Activated naive CD8-positive, alpha-beta T cell treated with anti-CD3 and anti-CD28 coated beads, Interleukin-2, amount 50 U/mL, for 24 hours (primary cell): ENCODE measurements at places on chromosomes 1 and 21.
A peak's percentile ranks its signal among the peaks of the same experiment; 100 is the strongest.

DNA sequence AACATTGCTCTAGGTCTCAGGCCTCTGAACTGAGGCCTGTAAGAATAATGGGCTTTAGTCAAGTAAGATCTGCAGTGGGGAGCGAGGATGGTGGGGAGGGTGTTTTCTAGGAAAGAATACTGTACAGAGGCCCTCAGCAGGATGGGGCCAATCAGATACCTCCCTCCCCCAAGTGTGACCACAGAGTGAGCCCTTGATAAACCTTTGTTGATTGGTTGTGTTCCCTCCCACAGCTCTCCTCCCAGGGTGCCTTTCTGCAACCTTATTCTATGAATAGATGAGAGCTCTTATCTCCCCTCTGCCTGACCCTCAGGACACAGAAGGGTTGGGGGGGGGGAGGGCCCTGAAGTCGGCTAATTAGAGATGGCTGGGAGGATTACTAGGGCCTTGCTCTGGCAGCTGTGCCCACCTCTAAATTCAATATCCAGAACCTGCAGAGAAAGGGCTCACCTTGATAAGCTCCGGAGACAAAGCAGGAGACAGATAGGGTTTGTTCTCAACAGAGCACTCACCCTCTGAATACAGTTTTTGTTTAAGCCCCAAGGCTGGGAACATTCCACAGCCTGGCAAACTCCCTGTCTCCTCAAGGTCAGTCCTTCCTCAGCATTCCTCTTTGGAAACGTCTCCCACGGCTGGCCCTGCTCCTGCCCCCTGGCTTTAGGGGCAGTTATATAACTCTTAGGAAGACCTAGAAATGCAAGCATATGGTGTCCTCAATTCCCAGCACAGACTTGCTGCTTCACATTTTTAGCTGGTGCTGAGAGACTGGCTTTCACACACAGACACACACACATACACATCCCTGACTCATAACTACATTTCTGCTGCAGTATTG is 42.9 kb downstream of the ATP1A1 start:
- no peak for DNase-seq

GRCh38 chr1:214551436-214552173 is at the start of gene PTPN14:
TSS of gene PTPN14 (minus strand) at chr1:214551602. CDS start at chr1:214464803, 86,799 bp downstream.
- peak; percentile 7 for DNase-seq

DNA sequence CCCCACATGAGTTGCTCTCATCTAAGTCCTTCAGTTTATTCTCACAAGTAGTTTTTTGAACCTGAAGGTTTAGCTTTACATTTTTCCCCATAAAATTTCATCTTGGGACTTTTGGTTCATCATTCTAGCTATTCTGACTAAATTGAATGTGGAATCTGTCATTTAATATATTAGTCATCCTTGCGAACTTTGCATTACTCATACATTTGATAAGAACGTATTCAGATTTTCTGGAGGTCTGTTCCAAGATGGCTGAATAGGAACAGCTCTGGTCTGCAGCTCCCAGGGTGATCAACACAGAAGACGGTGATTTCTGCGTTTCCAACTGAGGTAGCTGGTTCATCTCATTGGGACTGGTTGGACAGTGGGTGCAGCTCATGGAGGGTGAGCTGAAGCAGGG is 59.8 kb upstream of the CSF1 start:
- no peak for DNase-seq

DNA sequence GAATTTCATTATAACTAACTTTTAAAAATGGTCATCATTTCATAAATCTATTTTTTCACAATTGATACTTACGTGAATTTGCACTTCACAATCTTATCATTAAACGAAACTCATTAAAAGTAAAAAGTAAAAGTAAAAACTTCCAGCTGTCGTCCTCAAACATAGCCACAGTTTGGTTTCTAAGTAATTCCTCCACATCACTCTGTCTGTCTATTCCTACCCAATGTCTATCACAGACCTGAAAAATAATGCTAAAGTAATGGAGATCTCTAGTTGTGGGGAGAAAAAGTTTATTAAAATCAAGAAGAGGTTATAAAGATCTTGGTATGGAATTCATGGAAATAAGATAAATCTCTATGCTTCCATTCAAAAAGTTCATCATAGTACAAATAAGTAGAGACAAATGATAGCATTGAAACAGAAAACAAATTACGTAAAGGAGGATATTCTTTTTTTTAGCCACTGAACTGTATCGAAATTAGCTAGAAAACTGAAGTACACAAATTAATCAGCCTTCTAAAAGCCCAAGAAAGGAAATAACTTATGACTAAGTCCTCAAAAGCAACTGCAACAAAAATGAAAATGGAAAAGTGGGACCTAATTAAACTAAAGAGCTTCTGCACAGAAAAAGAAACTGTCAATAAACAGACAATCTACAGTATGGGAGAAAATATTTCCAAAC is 148.6 kb downstream of the TIAM1 start:
- DNase-seq, result no peak

DNA sequence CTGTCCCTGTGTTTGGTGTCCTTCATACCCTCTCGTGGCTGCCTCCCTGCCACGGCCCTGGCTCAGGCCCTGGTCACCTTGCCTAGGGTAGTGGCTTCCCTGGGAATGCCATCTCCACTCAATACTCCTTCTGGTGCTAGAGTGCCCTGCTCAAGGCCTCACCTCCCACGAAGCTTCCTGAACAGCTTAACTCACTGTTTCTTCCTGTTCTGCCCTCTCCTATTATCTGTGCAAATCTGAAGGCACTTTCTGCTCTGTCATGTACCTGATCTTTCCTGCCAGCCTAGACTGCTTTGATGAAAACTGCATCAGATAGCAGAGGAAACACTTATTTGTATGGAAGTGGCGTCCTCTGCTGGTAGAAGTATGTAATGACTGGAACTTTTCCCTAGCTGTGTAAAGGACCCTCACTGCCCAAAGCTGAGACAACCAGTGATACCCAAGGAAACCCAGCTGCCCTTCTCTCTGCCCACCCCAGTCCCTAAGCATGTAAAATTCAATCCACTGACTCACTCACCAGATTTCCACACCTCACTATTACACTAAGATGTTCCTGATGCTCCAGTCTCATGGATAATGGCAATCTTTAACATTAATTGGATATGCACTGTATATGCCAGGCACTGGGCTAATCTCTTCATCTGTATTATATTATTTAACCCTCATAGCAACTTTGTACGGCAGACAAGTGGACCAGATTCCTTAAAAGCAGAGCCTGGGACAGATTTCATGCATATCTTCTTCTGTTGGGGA is 36.2 kb upstream of the BTG2 start:
- no peak for DNase-seq

- DNase-seq, result no peak
Observed at GRCh38 chr1:186094172-186094571, 280.9 kb downstream of the TPR start.

DNA sequence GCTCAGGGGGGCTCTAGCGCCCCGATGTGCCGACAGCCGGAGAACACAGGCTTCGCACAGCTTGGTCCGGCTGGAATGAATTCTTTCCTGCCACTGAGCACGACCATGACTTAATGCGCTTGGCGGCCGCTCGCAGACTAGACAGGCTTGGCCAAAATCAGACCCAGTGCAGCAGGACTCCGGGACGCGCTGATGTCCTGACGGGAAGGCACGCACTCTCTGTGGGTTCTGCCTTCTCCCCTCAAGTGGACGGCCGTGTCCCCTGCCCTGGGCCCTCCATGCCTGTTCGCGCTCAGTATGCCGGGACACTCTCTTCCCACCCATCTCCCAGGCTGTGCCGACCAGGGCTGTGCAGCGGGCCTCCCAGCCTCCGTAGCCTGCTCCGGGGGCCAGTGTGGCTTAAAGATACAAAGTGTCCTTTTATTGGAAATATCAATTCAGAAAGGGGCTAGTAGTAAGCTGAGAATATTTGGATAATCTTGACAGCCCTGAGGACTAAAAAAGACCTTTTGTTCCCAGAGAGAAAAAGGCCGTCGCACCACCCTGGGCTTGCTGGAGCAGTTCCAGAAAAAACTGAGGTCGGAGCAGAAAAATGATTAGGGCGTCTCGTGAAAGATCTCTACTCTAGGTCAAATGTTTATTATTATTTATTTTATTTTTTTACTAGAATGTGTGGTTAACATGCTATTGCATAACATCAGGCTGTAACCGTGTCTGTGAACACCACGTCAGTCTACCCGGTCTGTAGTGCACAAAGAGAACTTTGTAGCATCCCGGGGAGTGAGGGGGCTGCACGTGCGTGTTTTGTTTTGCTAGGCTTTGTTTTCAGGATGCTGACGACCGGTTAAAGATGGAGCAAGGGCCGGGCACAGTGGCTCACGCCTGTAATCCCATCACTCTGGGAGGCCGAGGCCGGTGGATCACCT is 88.1 kb upstream of the ARHGEF16 start:
- DNase-seq, result no peak

DNA sequence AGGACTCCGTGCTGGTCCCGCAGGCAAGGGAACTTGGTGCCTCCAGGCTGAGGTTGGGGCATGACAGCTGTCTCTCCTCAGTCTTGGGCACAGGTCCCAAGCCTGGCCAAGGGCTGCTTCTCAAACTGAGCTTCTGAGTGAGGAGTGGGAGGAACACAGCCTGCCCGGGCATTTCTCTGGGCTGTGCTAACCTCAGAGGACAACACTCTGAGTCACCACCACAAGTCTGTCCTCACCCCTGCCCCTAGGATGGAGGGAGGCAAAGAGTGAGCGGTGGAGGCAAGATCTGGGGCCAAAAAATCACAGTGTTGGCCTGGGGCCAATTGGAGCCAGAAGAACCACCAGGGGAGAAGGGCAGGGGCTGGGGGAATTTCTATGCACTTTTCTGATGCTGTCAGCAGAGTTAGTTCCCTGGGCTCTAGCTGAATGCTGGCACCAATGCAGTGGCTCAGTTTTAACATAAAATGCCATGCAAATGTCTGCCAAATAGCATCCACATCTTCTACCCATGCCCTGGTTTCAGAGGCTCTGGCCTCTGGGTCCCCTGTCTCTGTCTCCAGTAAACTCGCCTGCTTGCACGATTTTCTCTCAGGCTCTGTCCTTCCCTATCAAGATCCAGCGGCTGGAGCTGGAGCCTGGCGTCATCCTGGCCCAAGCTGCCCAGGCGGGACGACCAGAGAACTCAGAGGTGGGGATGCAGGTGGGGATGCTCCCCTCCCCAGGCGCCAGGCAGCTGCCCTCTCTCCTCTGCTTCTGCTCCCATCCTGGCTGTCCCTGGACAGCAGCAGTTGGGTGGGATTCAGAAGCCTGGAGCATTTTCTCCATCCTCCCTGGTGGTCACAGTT is 11.0 kb upstream of the CDK18 start:
- DNase-seq, result no peak

GRCh38 chr1:217348960-217349664 is 281.8 kb downstream of the GPATCH2 start:
- DNase-seq, result no peak
